Endothelial cell (in vitro differentiated cells): ENCODE measurements at places on chromosomes 2 and 18. TPM values are rescaled to one million over a fixed set of nuclear protein-coding genes. Genes with fewer than 3 reads are reported as not detected.

RBKS gene
- 2.0 TPM for total RNA-seq

RGPD3 gene
- total RNA-seq, result 0.15 TPM

DNA sequence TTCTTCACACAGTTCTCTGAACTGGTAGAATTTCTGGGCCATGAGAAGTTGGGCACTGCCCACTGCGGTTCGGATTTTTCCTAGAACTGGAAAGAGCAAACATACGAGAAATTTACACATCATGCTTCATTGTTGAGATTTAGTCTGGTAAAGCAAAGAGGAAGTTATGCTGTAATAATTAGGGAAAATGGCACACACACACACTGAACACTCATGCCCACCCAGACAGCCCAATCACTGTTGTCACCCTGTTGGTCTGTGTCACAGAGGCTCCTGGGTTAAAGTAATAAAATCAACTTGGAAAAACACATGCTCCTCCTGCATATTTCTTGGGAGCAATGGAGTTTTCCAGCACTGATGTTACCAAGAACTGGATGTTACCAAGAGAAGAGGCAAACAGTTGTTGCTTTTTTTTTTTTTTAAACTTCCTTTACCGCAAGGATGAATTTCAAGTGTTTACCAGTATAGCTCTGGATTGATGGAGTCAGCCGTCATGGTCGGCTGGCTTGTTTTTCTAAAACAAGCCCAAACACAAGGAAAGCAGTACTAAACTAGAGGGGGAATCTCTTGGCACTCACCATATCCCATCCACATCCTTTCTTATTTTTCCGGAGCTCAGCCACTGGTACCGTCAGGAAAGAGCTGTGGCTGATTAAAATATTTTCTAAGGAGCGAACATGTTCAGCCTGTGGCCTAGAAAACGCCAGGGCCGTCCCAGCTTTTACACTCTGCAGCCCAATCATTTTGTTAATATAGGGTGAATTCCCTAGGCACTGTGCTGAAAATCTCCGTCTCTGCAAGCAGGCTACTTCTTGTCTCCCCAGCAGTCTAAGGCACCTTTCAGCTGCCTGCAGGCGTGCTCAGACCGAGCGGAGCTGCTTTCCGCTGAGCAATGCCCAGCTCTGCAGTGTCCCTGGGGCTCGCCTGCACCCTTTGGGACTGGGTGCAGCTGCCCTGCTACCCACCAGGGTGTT, 58.9 kb downstream of the TGIF1 start:
- DNase-seq, result no peak

- DNase-seq, result no peak
Observed at GRCh38 chr2:155866477-155866876, 466.0 kb downstream of the NR4A2 start.

MYCN gene
- 8.5 TPM for total RNA-seq

DNA sequence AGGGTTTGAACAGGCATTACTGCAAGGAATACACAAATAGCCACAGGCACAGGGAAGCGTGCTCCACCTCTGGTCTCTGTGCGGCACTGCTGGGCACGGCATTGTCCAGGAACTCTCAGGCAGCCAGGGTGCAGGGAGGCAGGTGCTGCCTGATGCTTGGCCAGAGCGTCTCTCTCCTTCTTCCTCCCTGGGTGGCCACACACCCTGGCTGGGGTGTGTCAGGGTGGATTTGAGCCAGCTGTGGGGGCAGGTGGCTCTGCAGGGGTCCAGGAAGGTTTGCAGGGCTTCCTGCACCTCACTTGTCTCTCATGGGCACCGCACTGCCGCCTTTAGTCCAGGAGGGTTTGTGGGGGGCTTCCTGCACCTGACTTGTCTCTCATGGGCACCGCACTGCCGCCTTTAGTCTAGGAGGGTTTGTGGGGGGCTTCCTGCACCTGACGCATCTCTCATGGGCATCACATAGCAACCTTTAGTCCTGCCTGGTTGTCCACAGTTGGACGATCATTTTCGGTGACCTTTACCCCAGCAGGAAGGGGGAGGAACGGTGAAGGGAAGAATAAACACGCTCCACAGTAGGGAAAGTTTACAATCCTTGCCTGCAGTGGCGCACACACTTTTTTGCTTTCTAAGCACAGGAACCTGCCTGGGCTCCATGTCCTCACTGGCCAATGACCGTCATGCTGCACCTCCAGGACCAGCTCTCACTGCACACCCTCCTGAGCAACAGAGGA, 332.9 kb downstream of the EIPR1 start:
- no peak for DNase-seq

TUBA3E gene
- total RNA-seq, result not detected

GRCh38 chr2:97906307-97906706, 89.4 kb downstream of the TMEM131 start:
- no peak for DNase-seq
